ENCODE measurements at places on chromosomes 13 and 19. TPM values are rescaled to one million over a fixed set of nuclear protein-coding genes. Genes with fewer than 3 reads are reported as not detected.
A peak's percentile ranks its signal among the peaks of the same experiment; 100 is the strongest.

DNA sequence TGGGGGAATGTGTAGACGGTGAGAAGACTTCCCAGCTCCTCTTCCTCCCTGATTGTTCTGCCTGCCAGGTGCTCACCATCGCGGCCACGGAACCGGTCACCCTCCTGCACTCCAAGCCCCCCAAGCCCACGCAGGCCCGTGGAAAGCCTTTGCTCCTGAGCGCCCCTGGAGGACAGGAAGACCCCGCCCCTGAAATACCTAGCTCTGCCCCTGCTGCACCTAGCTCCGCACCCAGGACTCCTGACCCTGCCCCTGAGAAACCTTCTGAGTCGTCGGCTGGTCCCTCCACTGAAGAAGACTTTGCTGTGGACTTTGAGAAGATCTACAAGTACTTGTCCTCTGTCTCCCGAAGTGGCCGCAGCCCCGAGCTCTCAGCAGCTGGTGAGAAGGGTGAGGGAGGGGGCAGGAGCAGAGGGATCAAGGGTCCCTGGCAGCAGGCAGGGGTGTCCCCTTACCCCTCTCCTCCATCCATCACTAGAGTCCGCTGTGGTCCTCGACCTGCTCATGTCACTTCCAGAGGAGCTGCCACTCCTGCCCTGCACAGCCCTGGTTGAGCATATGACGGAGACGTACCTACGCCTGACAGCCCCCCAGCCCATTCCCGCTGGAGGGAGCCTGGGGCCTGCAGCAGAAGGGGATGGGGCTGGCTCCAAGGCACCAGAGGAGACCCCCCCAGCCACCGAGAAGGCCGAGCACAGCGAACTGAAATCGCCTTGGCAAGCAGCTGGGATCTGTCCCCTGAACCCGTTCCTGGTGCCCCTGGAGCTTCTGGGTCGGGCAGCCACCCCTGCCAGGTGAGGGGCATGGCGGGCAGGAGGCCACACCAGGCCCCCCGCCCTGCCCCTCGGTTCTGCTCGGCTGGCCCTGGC is 2.1 kb downstream of the SNAPC2 start:
- H3K4me1 ChIP-seq: peaks cover 53% of the 10 kb centered on the region
- peaks cover 16% of the 10 kb centered on the region for H3K27me3 ChIP-seq
- H3K27ac ChIP-seq: peak overlapping the region; percentile 83
- DNase-seq: peak; percentile 49

The PRR22 gene
- total RNA-seq: 2.7 TPM

The IL4I1 gene
- 1.6 TPM for total RNA-seq

DNA sequence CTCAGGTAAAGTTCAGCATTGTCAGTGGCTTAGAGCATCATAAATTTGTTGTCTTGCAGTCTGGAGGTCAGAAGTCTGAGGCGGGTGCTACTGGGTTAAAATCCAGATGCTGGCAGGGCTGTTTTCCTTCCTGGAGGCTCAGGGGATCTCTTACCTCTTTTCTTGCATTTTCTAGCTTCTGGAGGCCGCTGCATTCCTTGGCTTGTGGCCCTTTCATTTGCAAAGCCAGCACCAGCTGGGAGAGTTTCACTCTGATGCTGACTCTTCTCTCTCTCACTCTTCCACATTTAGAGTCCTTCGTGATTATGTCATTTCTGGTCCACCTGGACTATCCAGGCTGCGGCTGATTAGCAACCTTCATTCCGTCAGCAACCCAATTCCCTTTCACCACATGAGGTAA is 38.1 kb upstream of the SLC10A2 start:
- H3K4me3 ChIP-seq: no peak overlapping the region
- H3K4me1 ChIP-seq: no peaks in the 10 kb centered on the region
- H3K27ac ChIP-seq: no peak overlapping the region
- no peaks in the 10 kb centered on the region for H3K27me3 ChIP-seq
- H3K36me3 ChIP-seq: no peaks in the 10 kb centered on the region
- no peak for DNase-seq

DNA sequence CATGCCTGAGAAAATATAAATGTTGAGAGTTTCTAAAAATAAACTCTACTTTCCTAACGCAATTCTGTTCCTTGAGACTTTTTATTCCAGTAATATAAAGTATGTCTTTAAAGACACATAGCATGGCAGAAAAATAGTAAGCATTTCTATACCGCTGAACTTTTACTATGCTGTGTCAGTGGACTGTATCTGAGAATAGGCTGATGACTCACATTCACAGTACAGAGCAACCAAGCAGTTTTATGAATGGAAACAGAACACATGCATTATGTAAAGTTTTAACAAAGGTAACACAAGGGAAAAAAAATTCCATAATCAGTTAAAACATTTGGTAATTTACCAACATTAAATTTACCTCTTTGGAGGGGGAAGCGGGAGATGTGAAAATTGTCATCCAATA is 38.4 kb downstream of the ZDHHC20 start:
- H3K36me3 ChIP-seq: peaks cover 14% of the 10 kb centered on the region
- no peaks in the 10 kb centered on the region for H3K27me3 ChIP-seq
- DNase-seq: no peak
- no peak overlapping the region for H3K27ac ChIP-seq

DNA sequence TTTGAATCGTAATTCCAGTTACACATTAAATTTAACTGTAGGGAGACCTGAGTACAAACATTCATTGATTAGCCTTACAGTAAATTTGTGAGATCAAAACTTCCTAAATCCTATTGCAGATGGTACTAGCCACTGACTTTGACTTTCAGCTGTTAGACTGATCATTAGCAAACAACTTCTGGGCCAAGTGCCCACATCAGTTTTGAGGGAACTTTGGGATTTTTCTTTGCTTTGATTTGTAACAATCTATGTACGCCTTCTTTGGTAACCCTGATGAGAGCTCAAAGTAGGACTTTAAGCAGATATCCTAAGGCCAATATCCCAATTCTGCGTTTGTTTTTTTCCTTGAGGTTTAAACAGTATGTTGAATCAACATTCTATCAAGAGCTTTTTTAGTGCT is 131.5 kb downstream of the DLEU7 start:
- H3K36me3 ChIP-seq: no peaks in the 10 kb centered on the region
- H3K4me1 ChIP-seq: peaks cover 21% of the 10 kb centered on the region

- no peaks in the 10 kb centered on the region for H3K36me3 ChIP-seq
- H3K27ac ChIP-seq: no peak overlapping the region
- no peak for DNase-seq
- peaks cover 17% of the 10 kb centered on the region for H3K4me1 ChIP-seq
These were observed 6.6 kb upstream of the ZNF329 start for GRCh38 chr19:58157045-58157728.

- H3K27me3 ChIP-seq: no peaks in the 10 kb centered on the region
- no peak overlapping the region for H3K4me3 ChIP-seq
- no peak for DNase-seq
- no peak overlapping the region for H3K27ac ChIP-seq
- H3K36me3 ChIP-seq: no peaks in the 10 kb centered on the region
These were observed 613.2 kb upstream of the SLITRK5 start for GRCh38 chr13:87057807-87058520.

DNA sequence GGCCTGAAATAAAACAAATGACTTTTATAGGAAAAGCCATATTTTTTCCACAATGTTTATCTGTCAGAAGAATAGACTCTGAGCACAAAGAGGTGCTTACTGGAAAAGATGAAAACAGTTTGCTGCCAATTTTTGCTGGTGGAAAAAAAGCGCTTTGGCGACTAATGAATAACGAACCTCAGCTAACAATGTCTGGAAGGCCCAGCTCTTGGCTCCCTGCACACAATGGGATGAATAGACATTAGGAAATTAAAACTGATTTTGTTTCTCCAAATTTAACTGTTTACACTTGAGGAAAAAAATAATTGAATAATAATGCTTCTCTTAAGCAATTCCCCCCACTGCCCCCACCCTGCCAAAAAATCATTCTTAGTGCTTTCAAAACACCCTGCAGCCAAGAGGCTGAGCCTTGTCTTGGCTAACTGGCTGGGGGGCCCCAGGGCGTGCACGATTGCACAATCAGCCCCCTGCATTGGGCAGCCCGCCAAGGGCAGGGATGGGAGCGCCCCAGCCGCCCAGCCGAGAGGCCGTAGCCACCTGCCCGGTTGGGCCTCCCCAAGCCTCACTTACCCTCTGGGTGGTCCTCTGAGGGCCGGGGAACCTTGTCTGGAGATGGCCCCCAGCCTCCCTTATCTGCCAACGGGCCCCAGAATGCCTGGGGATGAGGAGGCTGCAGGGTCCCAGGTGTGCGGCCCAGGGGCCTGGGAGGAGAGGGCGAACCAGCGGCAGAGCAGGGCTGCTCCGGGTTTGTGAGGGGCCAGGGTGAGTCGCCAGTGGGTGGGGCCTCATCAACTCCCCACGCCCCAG is 16.8 kb downstream of the CEBPG start:
- H3K27ac ChIP-seq: peak overlapping the region; percentile 69
- H3K4me3 ChIP-seq: no peak overlapping the region
- peak; percentile 62 for DNase-seq
- H3K27me3 ChIP-seq: no peaks in the 10 kb centered on the region
- peaks cover 69% of the 10 kb centered on the region for H3K4me1 ChIP-seq

Measured in lower lobe of right lung (tissue), 2 donors.